Nephron progenitor cell (in vitro differentiated cells): ENCODE measurements at places on chromosomes 4 and X.

- no peak overlapping the region for H3K4me3 ChIP-seq
- no peaks in the 10 kb centered on the region for H3K36me3 ChIP-seq
- DNase-seq: no peak
Measured at GRCh38 chr4:15110120-15110571, 107.9 kb downstream of the CPEB2 start.

GRCh38 chr4:76689145-76689817 lies 208.7 kb downstream of the SOWAHB start:
- peaks cover 69% of the 10 kb centered on the region for H3K4me1 ChIP-seq
- peak overlapping the region; percentile 99 for H3K27ac ChIP-seq
- peak; percentile 70 for DNase-seq
- no peaks in the 10 kb centered on the region for H3K27me3 ChIP-seq
- peaks cover 12% of the 10 kb centered on the region for H3K36me3 ChIP-seq
- H3K4me3 ChIP-seq: peak overlapping the region; percentile 98

DNA sequence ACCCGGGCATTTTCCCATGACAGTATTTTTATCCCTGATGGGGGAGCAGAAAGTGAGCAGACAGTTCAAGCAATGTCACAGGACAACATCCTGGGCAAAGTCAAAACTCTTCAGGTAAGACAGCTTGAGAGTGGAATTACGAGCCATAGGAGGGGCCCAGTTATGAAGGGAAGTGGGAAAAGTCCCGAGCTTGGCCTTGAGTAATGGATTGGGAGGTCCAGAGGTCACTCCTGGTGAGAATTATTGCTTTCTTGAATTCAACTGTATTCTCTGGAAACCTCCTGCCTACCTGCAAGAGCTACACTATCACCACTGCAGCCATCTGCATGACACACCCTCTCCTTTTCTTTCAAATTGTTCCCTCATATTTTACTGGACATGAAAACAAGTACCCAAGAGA lies 89.1 kb downstream of the AASDH start:
- H3K36me3 ChIP-seq: peaks cover 22% of the 10 kb centered on the region
- no peak overlapping the region for H3K4me3 ChIP-seq
- H3K27ac ChIP-seq: no peak overlapping the region
- H3K27me3 ChIP-seq: no peaks in the 10 kb centered on the region
- H3K4me1 ChIP-seq: peaks cover 19% of the 10 kb centered on the region

GRCh38 chr4:2881431-2881830 lies 37.8 kb downstream of the ADD1 start:
- DNase-seq: no peak
- H3K36me3 ChIP-seq: peaks cover 88% of the 10 kb centered on the region
- H3K4me1 ChIP-seq: no peaks in the 10 kb centered on the region
- H3K27me3 ChIP-seq: no peaks in the 10 kb centered on the region
- H3K27ac ChIP-seq: no peak overlapping the region

DNA sequence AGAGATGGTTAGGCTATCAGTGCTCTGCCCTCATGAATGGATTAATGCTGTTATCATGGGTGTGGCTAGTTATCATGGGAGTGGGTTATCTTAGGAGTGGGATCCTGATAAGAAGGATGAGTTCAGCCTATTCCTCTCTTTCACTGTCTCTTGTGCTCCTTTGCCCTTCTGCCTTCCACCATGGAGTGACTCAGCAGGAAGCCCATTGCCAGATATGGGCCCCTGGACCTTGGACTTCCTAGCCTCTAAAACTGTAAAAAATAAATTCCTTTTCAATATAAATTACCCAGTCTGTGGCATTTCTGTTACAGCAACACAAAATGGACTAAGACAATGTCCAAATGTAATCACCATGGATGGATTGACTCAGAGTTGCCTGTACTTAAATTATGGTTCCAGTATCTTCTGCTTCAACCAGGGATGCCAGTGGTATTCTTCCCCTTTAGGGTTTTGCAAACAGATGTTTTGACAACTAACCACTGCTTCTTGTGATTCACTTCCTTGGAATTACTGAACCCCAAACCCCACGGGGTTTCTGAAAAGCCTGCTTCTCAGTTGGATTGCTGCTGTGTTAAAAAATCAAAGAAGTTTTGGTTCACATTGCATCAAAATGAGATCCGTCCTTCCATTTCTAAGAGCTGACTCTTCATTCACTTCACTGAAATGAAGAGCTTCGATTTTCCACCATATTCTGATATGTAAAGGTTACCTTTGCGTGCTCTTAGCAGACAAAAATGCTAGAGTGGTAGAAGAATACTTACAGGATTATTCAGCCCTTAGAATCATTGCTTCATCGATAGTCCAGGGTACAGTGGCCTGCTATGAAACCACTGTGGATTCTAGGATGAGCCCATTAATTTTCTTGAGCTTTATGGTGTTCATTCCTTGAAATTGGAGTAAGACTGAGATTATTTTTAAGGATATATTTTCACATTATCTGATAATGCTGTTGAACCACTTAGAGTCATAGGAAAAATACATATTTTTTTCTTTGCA lies 107.7 kb downstream of the FRMPD4 start:
- no peak overlapping the region for H3K4me3 ChIP-seq
- H3K27me3 ChIP-seq: no peaks in the 10 kb centered on the region
- no peaks in the 10 kb centered on the region for H3K4me1 ChIP-seq
- no peaks in the 10 kb centered on the region for H3K36me3 ChIP-seq

DNA sequence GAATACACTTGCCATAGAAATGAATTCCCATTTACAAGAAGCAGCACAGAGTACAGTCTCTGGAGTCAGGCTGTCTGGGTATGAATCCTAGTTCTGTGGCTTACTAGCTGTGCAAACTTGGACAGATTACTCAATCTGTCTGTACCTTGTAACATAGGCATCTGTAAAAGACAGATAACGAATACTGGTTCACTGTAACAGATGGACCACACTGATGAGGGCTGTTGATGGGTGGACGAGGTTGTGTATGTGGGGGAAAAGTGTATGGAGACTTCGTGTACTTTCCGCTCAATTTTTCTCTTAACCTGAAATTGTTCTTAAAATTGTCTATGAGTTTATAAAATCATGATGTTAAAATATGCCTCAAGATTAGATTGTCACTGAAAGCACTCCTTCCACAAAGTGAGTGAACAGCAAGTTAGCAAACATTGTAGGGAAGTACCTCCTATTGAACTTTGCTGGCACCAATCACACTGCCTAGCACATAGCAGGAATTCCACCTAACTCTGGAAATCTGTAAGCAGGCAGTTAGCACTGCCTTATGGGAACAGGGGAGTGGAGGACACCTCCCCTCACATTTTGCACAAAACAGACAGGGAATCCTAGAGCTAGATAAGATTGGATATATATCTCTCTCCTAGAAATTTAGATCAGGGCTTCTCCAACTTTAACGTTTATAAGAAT lies 6.5 kb upstream of the EXOSC9 start:
- H3K27me3 ChIP-seq: peaks cover 30% of the 10 kb centered on the region
- no peak for DNase-seq
- H3K27ac ChIP-seq: no peak overlapping the region
- no peaks in the 10 kb centered on the region for H3K4me1 ChIP-seq
- H3K36me3 ChIP-seq: no peaks in the 10 kb centered on the region

DNA sequence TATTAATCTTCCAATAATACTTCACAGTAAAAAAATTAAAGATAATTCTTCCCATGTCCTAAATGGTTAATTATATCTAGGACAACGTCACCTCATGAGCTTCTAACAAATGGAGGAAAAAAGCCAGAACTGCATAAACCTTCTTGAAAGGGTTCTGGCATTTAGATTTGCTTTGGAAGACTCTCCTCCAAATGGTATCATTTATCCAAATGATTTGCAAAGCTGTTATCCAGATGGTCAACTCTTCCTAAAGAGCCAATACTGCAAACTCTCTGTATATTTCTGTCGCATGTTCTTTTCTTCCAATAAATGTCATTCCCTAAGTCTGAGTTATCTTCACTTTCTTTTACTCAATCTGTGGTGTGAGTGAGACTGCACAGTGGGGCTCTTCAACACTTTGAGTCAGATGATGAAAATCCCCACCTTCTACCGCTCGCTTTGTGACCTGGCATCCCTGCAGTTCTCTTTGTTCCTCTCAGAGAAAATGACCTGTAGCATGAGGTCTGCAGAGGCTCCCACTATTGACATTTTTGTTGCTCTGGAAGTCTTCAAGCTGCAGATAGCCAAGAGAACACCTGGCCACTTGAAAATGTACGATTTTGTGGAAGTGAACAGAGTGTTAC lies 52.9 kb downstream of the TMEM150C start:
- H3K27me3 ChIP-seq: peaks cover 3% of the 10 kb centered on the region
- no peak for DNase-seq
- H3K27ac ChIP-seq: no peak overlapping the region

DNA sequence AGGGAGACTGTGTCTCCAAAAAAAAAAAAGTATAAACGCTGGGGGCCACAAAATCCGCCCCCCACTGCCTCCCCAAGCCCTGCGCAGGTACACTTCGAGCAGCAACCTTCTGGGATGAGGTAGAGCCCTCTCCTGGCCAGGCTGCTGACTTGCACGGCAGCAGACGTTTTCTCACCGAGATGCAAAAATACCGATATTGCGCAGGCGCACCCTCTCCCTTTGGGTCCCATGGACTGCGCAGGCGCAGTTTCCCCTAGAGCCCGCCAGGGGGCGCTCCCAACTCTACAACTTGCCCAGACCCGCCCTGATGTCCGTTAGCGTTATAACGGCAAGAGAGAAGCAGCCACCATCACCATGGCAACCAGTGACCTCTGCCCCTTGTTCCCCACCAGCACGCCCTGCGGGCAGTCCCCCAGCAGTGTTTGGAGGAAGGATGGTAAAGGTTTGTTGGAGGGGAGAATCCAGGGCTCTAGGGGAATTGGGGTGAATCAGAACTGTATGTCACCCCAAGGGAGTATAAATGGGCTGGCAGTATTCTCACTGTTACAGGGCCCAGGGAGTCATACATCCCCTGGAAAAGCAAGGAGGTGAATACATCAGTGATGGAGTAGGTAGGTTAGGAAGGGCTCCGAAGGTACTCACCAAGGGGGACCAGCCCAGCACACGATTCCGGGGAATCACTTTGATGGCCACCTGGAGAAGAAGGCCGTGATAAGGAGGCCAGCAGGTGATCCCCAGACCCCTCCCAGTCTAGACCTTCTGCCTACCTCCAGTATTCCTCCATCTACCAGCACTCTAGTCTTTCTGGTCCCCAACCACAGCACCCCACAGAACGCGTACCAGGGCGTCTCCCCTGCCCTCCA lies 1.5 kb downstream of the PIM2 start:
- peak; percentile 92 for DNase-seq
- peak overlapping the region; percentile 91 for H3K4me3 ChIP-seq
- H3K4me1 ChIP-seq: peaks cover 37% of the 10 kb centered on the region
- H3K27ac ChIP-seq: peak overlapping the region; percentile 89

GRCh38 chrX:134007716-134008115 lies 22.3 kb upstream of the GPC3 start:
- no peaks in the 10 kb centered on the region for H3K36me3 ChIP-seq
- no peak overlapping the region for H3K4me3 ChIP-seq
- no peak for DNase-seq
- peaks cover 65% of the 10 kb centered on the region for H3K4me1 ChIP-seq
- H3K27me3 ChIP-seq: no peaks in the 10 kb centered on the region

- no peaks in the 10 kb centered on the region for H3K27me3 ChIP-seq
- H3K4me1 ChIP-seq: peaks cover 27% of the 10 kb centered on the region
- H3K36me3 ChIP-seq: peaks cover 20% of the 10 kb centered on the region
- H3K4me3 ChIP-seq: no peak overlapping the region
- H3K27ac ChIP-seq: no peak overlapping the region
- no peak for DNase-seq
Measured at GRCh38 chrX:63506320-63506719, 155.2 kb upstream of the SPIN4 start.

GRCh38 chr4:53780736-53781400 lies 189.6 kb upstream of the LNX1 start:
- peaks cover 18% of the 10 kb centered on the region for H3K4me1 ChIP-seq
- peaks cover 9% of the 10 kb centered on the region for H3K27me3 ChIP-seq
- H3K36me3 ChIP-seq: no peaks in the 10 kb centered on the region

- no peaks in the 10 kb centered on the region for H3K27me3 ChIP-seq
- no peak for DNase-seq
- no peak overlapping the region for H3K4me3 ChIP-seq
- peaks cover 51% of the 10 kb centered on the region for H3K36me3 ChIP-seq
- no peak overlapping the region for H3K27ac ChIP-seq
Measured at GRCh38 chr4:122960611-122961000, 38.2 kb upstream of the NUDT6 start.

DNA sequence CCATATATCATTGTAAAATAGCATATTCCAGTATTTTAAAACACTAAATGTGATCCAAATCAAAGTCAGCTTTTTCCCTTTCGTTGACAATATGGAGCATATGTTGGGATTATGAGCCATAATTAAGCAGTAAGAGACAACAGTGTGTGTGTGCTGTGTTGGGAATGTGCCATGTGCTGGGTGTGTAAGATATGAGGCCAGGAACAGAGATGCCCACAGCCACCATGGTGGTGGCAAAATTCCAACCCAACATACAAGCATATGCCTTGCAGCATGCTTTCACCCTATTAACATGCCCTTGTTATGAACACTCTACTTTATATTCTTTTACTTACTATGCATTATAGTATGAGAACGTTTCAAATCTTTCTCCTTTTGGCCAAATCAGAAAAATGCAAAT lies 1560.4 kb upstream of the TENM3 start:
- H3K36me3 ChIP-seq: no peaks in the 10 kb centered on the region
- no peak overlapping the region for H3K27ac ChIP-seq
- H3K27me3 ChIP-seq: no peaks in the 10 kb centered on the region
- peaks cover 29% of the 10 kb centered on the region for H3K4me1 ChIP-seq
- H3K4me3 ChIP-seq: no peak overlapping the region

DNA sequence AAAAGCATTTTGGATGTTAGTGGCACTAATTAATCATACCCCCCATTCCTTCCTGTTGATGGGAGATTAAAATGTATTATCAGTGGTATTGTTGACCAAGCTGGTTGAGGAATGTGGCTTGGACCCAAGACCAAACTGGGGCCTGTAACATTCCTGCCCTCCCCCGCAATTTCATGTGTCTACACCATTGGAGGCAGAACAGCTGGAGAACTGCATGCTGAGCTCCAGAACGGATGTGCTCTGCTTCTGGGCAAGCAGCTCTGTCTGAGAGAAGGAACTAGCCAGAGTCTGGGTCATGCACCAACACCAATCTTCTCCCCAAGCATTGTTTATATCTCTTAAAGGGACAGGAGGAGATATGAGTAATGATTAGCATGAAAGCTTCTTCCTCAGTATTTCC lies 185.5 kb downstream of the CEP135 start:
- no peak overlapping the region for H3K4me3 ChIP-seq
- peak overlapping the region; percentile 18 for H3K27ac ChIP-seq
- DNase-seq: no peak
- H3K27me3 ChIP-seq: no peaks in the 10 kb centered on the region
- H3K36me3 ChIP-seq: peaks cover 37% of the 10 kb centered on the region
- H3K4me1 ChIP-seq: peaks cover 33% of the 10 kb centered on the region

DNA sequence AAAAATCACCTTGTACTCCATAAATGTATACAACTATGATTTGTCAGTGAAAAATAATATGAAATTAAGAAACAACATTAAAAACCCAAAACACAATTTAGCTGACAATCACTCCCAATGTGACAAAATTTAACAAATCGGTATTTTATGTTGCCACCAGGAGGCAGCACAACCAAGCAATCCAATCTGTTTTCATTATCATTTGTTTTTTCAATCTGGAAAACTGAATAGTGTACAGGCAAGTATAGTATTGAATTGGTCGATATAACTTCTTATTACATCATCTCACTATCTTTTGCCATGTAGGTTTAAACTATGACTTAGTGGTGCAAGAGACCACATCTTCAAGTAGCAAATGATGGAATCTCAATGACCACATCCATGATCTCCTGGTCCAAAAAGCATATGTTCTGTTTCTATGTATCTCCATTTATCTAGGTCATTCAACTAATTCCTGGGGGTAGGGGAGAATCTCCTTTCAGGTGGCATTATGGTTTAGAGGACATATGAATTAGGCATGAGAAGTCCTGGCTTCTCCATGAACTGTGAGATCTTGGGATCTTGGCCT lies 112.9 kb upstream of the AGA start:
- no peak overlapping the region for H3K27ac ChIP-seq
- DNase-seq: peak; percentile 39
- peaks cover 7% of the 10 kb centered on the region for H3K27me3 ChIP-seq
- H3K4me3 ChIP-seq: no peak overlapping the region
- no peaks in the 10 kb centered on the region for H3K4me1 ChIP-seq
